ENCODE measurements at places on chromosomes 1 and 21.
A peak's percentile ranks its signal among the peaks of the same experiment; 100 is the strongest.

GRCh38 chr1:207999274-207999915, 88.5 kb upstream of the CD34 start:
- DNase-seq: no peak

DNA sequence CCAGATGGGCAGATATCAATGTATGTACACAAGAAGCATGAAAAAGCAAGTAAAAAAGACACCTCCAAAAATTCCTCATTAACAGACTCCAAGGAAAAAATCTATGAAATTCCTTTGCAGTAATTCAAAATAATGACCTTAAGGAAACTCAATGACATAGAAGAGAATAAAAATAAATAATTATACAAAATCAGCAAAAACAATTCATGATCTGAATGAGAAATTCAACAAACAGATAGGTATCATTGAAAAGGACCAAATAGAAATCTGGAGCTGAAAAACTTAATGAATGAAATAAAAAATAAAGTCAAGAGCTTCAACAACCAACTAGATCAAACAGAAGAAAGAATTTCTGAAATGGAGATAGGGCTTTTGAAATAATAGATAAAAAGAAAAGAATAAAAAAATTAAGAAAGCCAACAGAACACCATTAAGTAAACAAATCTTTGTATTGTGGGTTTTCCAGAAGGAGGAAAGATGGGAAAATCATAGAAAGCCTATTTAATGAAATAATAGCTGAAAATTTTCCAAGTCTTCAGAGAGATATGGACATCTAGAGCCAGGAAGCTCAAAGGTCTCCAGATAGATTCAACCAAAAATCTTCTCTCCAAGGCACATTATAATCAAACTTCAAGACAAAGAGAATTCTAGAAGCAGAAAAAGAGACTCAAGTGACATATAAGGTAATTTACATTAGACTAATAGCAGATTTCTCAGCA, 52.0 kb upstream of the KCNK1 start:
- DNase-seq: no peak

DNA sequence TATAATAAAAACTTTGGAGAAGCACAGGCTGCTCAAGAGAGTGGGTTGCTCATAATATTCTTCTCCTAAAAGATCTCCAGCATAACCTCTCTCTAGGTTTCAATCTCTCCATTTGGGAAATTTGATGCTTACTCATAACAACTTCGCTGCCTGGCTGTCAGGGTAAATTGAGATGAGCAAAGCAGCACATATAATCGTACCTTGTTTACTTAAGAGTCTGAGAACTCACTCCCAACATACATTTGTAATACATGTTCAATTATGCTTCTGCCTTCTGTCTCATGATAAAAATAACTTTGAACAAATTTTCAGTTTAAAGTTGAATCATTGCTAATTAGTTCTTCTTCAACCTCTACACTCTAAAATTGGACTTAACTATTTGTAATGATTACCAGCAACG, 68.9 kb downstream of the DUSP10 start:
- DNase-seq: no peak

- DNase-seq: peak; percentile 71
These were observed at the start of gene PINK1 for GRCh38 chr1:20633190-20634064. Gene PINK1, plus strand, starts transcription at chr1:20633458. Its CDS starts 91 bp downstream, at chr1:20633549.

- DNase-seq: no peak
These were observed 1.1 kb upstream of the OBSCN start for GRCh38 chr1:228206582-228207351.

- DNase-seq: no peak
These were observed 21.0 kb downstream of the SPRTN start for GRCh38 chr1:231359113-231359512.

GRCh38 chr1:208374391-208374941, 130.3 kb upstream of the PLXNA2 start:
- no peak for DNase-seq

GRCh38 chr1:237032029-237032428, 10.0 kb upstream of the RYR2 start:
- no peak for DNase-seq

GRCh38 chr1:96825231-96825630, 103.6 kb downstream of the PTBP2 start:
- DNase-seq: no peak

DNA sequence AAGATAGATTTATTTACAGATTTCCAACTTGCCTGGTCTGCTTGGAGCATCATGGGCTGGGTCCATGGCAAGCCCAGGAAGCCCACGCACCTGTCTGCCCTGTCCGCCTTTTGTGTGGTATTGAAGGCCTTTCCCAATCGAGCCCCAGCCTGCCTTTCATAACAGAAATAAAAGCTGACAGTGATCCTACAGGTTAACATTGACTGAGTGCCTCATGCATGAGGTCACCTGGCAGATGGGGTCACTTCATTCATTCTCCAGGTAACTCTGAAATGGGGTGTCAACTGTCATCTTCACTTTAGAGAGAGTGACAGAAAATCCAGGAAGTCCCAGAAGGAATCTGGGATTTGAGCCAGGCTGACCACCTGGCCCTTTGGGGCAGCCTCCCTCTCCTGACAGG, 36.3 kb upstream of the CASZ1 start:
- DNase-seq: no peak

GRCh38 chr1:204257446-204257845, 43.7 kb upstream of the GOLT1A start:
- DNase-seq: no peak

Data from stimulated activated CD8-positive, alpha-beta memory T cell treated with anti-CD3 and anti-CD28 coated beads, Interleukin-7, amount 100 ng/mL, for 24 hours (primary cell).